HCT116 (cell line): ENCODE measurements at places on chromosomes 12 and 14.

GRCh38 chr14:79354336-79354735, 857.0 kb downstream of the DIO2 start:
- no peak for DNase-seq

DNA sequence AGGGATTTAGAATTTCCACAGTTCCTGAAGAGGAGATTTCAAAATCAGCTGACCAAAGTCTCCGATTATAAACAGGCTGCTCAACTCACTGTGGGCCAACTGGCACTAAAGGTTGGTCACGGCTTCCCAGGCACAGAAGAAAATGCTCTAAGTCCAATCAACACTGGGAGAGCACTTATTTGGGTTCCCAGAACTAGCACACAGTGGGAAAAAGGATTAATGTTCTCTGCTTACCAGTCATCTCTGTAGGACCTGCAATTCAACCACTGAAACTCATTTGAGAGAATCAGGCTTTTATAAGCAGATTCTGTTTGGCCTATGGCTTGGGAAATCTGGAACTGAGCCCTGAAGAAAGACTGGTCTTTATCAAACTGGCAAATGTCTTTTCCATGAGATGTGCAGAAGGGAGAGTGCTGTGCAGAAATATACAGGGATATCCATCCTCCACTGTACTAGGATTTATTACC, 49.4 kb downstream of the ABCC9 start:
- no peak for DNase-seq

GRCh38 chr12:52781399-52782082, 4.4 kb upstream of the KRT76 start:
- DNase-seq: no peak

- DNase-seq: no peak
These were observed 77.4 kb downstream of the KIF26A start for GRCh38 chr14:104215706-104216334.

DNA sequence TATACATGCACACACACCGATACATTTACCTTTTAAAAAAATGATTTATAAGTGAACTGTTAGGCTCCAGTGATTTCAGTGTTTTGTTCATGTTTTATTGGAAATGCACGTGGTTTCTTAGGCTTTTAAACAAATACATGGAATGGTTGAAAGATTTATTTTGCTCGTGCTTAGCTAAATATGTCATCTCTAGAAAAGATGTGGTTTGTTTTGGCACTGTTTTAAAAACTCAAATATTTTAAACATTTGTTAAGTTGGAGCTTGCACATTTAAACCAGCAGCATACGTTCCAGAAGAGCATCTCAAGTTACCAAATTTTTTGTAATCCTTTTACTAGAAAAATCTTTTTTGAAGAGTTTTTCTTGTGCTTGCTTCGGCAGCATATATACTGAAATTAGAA, 44.5 kb downstream of the FOXA1 start:
- no peak for DNase-seq

- DNase-seq: no peak
These were observed 9.4 kb upstream of the WNT5B start for GRCh38 chr12:1619587-1619986.

- DNase-seq: no peak
These were observed 80.6 kb downstream of the SCARB1 start for GRCh38 chr12:124783087-124783486.

DNA sequence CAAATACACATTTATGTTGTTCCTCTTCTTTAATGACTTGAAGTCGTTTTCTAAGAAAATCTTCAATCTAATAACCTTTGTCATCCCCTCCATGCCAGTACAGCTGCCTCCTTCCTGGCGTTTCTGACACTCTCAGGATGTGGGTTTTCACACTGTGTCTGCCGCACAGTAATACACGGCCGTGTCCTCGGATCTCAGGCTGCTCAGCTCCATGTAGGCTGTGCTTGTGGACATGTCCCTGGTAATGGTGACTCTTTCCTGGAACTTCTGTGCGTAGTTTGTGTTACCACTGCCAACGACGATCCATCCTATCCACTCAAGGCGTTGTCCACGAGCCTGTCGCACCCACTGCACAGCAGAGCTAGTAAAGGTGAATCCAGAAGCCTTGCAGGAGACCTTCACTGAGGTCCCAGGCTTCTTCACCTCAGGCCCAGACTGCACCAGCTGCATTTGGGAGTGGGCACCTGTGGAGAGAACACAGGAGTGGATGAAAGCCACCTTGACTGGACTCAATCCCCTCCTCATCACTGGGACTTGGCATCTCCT, 1095.9 kb downstream of the TMEM121 start:
- DNase-seq: no peak

DNA sequence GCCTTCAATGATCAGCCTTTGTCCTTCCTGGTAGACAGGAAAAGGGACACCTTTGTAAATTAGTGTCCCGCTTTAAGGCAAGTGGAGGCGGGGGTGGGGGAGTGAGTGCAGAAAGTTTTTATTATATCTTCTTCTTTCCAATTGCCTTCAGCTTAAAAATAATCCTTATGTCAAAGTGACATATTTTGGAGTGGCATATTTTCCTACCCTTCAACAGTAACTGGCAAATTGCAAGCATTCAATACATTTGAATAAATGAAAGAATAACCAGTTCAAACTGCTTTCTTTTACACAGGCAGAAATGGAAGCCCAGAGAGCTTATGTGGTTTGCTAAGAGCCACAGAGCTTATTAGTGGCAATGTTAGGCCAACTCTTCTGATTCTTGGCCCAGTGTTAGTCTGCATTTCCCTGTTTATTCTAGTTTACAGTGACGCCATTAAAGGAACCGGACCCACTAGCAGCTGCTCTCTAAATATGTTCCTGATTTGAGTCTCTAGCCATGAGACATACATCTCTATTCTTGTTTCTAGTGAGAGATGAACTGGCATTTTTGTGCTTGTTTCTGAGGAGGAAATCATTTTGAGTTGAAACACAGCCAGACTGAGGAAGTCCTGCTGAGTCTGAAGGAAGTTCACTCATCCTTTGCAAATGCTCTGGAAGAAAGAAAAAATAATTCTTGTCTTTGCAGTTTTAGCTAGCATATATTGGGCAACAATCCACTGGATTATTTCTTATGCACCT, 468.7 kb downstream of the NOVA1 start:
- no peak for DNase-seq

DNA sequence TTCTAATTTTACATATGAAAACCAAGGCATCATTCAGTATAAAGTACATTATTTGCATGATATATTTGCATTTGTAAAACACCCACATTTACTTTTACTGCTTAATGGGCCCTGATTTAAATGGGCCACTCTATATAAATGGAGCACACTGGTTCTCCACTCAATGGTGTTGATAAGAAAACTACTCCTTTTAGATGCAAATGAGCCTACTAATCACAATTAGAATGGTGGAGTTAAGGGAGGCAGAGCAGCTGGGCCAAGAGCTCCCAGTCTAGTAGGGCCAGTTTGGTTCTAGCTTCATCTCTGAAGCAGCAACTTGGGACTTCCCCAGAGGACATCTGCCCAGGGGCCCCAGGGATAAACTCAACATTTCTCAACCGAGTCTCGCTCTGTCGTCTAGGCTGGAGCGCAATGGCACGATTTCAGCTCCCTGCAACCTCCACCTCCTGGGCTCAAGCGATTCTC, 120.7 kb downstream of the FOXN3 start:
- DNase-seq: no peak

GRCh38 chr12:113440947-113441782, 19.0 kb downstream of the SDSL start:
- DNase-seq: no peak

- DNase-seq: no peak
These were observed 16.4 kb downstream of the ACVRL1 start for GRCh38 chr12:51923506-51924365.

GRCh38 chr12:9406564-9407424, 198.6 kb upstream of the PZP start:
- no peak for DNase-seq

GRCh38 chr12:53964315-53964713, 8.6 kb upstream of the HOXC11 start:
- no peak for DNase-seq

DNA sequence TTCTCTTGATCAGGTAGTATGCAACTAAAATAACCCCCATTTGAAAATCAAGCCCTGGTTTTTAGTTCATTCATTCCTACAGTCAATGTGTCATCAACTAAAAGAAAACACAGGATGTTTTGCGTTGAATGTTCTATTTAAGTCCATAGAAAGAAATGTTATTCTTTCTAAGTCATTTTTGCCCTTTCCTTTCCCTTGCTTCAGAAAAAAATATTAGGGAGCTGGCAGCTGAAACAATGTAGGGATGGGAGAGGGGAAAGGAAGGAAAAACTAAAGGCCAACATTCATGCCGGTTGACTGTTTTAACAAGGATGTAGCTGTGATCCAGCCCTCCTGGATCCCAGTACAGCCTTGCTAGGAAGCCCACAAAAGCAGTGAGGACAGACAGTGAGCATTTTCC, 155.1 kb downstream of the BTG1 start:
- no peak for DNase-seq

- DNase-seq: no peak
These were observed 1.4 kb downstream of the LRFN5 start for GRCh38 chr14:41607966-41608663.

DNA sequence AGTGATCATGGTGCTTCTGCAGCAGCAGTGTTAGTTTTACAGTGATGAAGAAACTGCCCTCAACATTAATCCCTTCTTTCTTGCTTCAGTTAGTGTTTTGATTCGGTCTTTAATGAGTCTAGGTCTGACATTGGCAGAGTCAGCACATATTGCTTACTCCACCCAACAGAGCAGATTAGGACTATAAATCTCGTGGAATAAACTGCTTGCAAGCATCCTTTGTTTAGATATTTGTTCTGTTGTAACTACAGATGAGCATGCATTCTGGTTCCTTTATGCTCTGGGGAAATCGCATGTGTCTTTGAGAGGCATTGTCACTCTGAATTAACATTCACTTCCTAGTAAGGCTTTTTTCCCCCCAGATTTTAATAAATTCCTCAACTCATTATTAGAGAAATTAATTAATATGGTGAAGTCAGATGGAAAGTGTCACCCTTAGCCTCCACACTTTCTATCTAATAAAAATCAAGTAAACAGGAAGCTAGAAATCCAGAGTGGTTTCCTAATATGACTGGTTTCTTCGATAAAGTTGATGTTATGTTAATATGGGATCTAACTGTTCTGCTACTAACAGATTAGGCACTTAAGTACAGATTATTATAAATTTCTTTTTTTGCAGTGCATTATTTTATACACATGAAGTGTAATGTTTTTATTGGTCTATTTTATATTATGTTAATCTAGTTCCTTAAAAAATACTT, 86.2 kb upstream of the SSTR1 start:
- no peak for DNase-seq

DNA sequence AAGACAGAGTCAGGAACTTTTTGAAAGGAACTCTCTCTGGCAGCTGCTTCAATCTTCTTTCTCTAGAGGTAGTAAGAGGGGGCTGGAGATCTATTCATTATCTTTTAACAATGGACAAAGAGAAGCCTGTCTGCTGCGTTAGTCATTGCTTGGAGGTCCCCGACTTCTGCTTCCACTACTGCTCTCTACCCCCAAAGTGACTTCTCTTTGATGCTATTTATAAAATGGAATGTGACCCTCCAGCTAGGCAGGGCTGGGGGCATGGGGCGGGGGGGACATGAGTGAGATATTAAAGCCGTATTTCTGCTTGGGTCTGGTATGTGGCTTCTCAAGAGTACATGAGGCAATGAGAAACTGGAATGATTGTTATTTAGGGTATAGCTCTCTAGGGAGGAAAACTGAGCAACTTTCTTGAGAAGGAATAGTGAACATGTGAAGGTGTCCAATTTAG, 41.4 kb upstream of the NUDT4 start:
- no peak for DNase-seq

GRCh38 chr12:95057424-95057823, 16.0 kb downstream of the NR2C1 start:
- DNase-seq: no peak

- no peak for DNase-seq
These were observed 19.0 kb downstream of the SLC7A7 start for GRCh38 chr14:22796087-22796707.

GRCh38 chr12:19338405-19338804, 100.9 kb upstream of the AEBP2 start:
- DNase-seq: no peak

DNA sequence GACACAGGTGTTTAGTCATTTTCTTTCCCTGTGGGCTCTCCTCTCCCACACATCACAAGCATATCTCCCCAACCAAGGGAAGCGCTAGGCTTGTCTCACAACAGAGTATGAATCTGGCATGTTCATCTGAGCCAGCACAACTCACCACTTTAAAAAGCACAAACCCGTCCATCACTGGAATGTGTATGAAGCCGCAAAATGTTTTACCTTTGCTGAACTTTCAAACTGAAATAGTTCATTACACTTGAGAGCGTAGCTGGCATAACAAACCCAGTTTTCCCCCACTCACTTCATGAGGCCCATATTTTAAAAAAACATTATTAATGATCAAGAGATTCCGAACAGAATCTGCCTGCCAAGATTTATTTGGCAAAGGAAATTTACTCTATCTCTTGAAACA, 15.8 kb downstream of the NID2 start:
- DNase-seq: no peak

DNA sequence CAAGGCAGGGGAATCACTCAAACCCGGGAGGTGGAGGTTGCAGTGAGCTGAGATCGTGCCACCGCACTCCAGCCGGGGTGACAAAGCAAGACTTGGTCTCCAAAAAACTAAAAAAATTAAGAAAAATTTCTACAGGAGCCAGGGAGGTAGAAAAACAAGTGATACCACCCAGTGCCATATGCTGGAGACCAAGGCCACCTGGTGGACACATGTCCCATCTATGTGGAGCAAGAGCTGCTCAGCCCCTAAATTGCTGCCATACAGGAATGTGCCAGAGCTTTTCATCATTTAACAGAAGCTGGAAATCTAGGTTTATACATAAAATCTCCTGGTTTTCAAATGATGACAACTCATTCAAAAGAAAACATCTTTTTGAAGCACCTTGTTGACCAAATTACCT, 61.4 kb upstream of the ELK3 start:
- no peak for DNase-seq

DNA sequence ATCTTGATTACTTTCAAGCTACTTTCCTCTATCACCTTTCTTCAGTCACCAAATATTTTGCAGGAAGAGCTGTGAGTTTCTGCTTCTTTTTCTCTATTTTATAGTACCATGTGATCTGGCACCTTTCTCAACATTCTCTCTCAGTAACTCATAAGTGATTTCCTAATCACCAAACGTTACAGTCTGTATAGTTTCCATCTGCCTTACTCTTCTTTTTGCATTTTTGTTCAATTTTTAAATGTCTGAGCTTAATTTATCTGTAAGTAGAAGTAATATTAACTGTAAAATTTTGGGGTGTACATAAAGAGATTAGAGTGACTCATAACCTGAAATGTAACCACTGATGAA, 422.1 kb upstream of the SYT1 start:
- DNase-seq: no peak

GRCh38 chr14:54498095-54498531, 9.3 kb upstream of the GMFB start:
- no peak for DNase-seq

GRCh38 chr12:95100264-95101190, 27.1 kb upstream of the NR2C1 start:
- no peak for DNase-seq

GRCh38 chr14:45252366-45253069, 484 bp downstream of the MIS18BP1 start:
- no peak for DNase-seq
